ENCODE measurements at places on chromosomes 3 and 15.

- DNase-seq, result no peak
Observed at GRCh38 chr3:178084938-178085816, 451.1 kb upstream of the KCNMB2 start.

DNA sequence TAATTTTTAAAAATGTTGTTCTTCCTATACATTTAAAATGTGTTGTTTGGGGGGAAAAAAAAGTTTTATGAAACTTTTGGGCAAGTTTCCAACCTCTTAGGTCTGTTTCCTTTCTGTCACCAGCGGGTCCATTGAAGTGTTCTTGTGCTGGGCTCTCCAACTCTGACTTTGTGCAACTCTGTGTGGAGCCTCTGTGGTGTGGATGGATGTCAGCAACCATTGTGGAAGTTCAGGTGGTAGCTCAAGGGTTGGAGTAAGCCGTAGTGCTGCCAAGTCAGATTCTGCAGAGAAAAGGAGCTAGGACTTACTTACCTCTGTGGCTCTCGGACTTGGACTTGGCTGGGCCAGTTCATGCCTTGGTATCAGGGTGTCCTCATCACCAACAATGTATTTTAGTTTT is 22.4 kb downstream of the ARID3B start:
- no peak for DNase-seq

GRCh38 chr3:185968168-185968567 is 30.4 kb upstream of the TRA2B start:
- DNase-seq, result no peak

GRCh38 chr3:45182915-45183871 is 37.0 kb upstream of the CDCP1 start:
- no peak for DNase-seq

DNA sequence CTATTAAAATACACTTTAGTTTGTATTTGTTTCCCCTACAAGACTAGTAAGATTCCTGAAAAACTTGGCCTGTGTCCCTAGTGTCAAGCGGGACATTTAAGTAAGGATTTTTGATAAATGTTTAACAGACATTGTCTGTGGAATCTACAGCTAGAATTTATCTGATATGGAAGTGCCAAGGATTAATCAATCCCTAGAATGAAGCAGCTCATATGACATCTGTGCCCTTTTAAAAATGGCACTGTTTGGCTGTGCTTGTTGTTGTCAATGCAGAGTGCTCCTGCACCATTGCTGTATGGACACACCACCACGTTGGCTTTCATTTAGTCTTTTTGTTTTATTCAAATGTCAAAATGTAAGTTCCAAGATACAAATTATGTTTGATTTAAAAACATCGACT is 14.3 kb upstream of the PDCD7 start:
- no peak for DNase-seq

DNA sequence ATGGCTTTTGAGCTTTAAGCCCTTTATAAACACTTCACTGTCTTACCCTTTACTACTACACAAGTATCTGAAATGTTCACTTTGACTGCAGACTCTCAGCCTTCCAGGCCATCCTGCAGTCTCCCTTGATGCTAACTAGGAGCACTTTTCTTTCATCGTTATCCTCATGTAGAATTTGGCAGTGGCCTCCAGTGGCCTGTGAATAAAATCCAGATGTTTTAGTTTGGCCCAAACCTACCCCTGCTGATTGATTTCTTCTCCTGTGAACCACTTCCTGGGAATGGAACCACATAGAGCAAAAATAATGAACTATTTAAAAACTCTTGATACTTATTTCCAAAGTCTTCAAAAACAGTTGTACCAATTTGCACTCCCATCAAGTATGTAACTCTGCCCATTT is 271.9 kb downstream of the FEZF2 start:
- DNase-seq, result no peak

DNA sequence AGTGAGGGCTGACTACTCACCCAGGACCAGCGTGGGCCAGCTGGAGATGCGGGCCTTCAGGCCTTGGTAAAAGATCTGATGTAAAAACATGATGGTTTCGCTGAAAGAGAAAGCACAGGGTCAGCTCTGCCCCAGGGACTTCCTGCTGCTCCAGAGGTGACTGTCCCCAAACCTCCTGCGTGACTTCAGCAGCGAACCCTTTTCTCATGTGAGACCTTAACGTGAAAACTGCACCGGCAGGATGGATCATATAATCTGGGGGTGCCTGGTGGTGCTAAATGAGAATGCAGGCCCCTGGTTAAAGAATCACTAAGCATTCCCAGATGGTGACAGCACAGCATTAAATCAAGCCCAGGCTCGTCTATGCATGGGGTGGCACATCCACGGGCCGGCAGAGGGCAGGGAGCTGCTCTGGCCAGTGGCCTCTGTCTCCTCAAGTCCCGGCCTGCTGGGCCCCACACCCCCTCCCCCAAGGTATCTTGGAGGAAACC is 55.4 kb downstream of the RASGRF1 start:
- DNase-seq, result no peak

DNA sequence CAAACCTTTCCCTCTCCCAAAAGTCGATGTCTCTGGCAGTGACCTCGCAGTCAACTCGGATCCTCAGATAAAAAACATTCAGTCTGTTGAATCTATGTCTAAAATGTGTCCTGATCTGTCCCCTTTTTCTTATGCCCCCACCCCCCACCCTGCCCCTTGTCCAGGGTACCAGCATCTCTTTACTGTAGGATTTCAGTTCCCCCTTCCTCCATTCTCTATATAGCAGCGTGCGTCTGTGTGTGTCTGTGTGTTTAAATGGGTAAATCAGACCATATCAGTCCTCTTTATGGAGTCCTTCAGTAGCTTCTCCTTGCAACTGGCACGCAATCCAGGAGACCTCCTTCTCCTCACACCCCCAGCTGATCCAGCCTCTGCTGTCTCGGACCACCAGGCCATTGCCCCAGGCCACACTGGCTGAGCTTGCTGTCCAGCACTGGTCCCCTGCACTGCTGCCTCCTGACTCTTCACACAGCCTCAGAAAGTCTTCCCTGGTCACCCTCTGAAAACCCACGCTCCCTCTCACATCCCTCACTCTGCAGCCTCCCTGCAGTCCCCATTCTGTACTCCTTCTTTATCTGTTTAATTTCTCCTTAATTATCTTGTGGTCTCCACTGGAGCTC is 1.5 kb downstream of the LRRK1 start:
- DNase-seq, result no peak

- DNase-seq, result no peak
Observed at GRCh38 chr15:70031261-70031660, 66.5 kb downstream of the TLE3 start.

DNA sequence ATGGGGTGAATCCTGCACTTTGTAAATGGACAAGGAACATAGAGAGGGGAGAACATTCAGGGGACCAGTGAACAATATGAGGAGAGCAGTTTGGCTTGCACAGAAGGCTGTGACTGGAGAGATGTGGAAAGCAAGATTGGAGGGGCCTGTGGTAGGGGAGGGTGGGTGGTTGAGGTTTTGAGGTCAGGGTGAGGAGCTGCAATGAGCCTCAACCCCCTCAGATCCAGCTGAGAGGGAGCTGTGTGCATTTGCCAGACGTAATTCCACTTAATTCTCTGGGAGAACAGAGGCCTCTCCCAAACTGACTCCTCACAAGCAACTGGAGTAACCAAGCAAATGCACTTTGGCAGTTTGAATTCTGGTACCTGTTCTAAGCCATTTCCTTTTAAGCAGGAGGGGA is 253.1 kb upstream of the TRIM42 start:
- no peak for DNase-seq

DNA sequence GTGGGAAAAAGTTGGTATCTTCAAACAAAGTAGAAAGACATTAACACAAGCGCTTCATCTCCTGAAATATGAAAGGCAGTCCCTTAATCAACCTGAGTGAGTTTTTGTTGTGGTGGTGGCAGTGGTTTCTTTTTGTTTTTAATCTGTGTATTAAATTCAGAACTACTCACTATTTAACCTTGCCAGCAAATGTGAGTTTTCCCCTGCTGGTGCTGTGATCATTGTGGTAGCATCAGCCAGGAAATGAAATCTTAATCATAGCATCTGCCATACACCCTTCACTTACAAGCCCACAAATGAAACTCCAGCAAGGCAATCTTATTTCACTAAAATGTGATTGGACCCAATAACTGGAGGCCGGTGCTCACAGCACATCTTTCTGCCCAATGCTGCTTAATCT is 229.7 kb downstream of the SHOX2 start:
- DNase-seq, result no peak

- no peak for DNase-seq
Observed at GRCh38 chr3:157755233-157755632, 252.0 kb upstream of the VEPH1 start.

- DNase-seq, result no peak
Observed at GRCh38 chr3:49470714-49471420, 800 bp downstream of the DAG1 start.

GRCh38 chr15:69463182-69463756 is 10.7 kb downstream of the RPLP1 start:
- no peak for DNase-seq

Measured in activated T-helper 1 cell treated with anti-CD3 and anti-CD28 coated beads, Interleukin-2, amount 50 U/mL, for 16 hours (primary cell).